Activated CD8-positive, alpha-beta memory T cell treated with anti-CD3 and anti-CD28 coated beads for 1 hour (primary cell): ENCODE measurements at places on chromosomes 2 and 18.
A peak's percentile ranks its signal among the peaks of the same experiment; 100 is the strongest.

DNA sequence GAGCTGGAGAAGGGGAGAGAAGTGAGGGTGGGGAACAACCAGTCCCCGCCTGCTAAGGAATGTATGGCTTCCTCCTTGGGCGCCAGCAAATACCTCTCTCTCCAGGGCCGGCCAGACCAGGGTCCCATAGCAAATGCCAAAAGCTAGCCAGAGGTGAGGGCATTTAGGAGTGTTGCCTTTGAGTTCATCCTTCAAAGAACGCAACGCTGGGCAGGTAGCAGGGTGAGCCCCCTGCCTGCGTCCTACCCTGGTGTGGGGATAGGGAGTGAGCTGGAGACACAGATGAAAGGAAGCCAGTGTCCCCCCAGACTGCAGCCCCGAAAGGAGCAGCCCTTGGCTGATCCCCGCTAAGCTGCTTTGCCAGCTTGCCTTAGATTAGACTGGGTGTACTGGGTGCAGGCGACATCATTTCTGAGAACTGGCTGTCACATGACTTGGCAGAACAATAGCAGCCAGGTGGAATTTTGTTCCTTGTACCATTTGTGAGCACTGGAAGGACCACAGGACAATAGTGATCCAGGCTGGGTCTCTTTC, 40.4 kb downstream of the KLHL29 start:
- DNase-seq: no peak

- DNase-seq: no peak
Measured at GRCh38 chr18:59628995-59629394, 68.2 kb downstream of the CCBE1 start.

DNA sequence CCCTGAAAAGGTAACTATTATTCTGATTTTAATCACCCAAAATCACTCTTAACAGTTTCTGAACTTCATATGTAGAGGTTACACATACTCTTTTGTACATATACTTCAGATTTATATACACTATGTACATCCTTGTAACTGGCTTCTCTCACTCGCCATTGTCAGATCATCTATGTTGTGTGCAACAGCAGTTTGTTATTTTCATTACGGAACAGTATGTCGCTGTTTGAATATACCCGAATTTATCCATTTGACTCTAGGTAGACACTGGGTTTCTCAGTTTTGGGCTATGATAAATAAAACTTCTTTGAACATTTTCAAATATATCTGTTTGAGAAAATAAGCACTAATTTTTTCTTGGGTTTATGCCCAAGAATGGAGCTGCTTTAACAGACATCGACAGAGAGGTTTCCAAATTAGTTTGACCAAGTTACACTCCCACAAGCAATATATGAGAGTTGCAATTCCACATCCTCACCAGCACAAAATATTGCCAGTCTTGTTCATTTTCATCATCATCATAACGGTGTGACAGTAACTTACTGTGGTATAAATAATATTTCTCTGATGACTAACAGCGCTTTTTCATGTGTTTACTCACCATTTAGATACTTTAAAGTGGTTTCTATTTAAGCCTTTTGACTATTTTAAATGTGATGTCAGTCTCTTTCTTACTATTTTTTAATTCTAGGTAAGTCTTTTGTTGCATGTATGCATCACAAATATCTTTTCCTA, 80.9 kb downstream of the SMC6 start:
- DNase-seq: no peak

DNA sequence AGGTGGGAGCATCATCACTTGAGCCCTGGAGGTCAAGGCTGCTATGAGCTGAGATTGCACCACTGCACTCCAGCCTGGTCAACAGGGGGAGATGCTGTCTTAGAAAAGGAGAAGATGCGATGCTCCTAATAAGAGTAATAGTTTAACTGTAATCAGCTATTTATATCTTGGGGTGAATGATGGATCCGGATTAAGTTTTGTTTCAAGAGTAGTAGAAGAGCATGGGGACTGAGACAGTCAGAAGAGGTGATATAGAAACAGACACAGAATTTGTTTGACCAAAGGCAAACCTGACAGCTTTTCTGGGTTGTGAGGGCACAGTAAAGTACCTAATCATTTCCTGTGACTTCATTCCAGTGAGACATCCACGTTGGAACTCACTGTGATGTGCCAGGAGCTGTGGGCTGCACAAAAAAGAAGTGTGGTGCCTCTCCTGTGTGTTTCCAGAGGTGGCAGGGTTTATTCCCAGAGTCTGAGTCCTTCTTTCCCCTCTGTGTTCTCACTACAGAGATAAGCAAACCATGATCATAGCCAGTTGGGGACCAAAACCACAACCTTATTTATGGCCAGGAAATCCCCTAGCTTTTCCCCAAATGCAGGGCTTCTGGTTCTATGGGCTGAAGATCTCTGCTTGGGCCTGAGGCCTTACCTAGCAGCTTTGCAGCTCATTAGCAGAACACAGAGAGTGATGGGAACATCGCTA, 113.7 kb downstream of the XRCC5 start:
- DNase-seq: no peak

DNA sequence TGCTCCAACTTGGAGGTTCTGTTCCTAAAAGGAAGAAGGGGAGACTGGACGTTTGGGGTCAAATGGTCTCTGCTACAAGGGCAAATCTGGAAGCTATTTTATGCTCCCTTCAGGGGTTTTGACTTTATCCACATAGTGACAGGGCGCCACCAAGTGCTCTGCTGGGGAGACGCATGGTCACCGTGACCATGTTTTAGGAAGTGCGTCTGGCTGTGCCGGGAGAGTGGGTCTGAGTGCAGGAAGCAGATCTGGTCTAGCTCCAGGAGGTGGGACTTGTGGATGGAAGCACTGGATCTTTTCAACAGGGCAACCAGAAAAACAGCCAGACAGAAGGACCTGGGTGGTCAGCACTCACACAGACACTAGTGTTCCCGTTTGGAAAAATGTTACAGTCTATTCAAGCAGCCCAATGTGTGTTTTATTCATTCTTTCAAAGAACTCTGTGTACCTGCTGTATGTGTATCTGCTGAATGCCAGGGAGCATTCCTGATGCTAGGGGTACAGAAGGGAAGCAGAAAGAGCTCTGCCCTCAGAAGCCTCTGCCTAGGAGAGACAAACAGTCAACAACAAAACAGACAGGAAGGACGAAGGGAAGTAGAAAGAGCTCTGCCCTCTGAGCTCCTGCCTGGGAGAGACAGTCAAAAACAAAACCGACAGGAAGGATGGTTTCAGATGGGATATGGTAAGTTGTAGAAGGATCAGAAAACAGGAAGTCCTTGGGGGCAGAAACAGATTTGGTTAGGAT, 14.3 kb downstream of the IMPA2 start:
- DNase-seq: peak; percentile 13
